MM.1S (cell line): ENCODE measurements at places on chromosomes 7 and 10.

DNA sequence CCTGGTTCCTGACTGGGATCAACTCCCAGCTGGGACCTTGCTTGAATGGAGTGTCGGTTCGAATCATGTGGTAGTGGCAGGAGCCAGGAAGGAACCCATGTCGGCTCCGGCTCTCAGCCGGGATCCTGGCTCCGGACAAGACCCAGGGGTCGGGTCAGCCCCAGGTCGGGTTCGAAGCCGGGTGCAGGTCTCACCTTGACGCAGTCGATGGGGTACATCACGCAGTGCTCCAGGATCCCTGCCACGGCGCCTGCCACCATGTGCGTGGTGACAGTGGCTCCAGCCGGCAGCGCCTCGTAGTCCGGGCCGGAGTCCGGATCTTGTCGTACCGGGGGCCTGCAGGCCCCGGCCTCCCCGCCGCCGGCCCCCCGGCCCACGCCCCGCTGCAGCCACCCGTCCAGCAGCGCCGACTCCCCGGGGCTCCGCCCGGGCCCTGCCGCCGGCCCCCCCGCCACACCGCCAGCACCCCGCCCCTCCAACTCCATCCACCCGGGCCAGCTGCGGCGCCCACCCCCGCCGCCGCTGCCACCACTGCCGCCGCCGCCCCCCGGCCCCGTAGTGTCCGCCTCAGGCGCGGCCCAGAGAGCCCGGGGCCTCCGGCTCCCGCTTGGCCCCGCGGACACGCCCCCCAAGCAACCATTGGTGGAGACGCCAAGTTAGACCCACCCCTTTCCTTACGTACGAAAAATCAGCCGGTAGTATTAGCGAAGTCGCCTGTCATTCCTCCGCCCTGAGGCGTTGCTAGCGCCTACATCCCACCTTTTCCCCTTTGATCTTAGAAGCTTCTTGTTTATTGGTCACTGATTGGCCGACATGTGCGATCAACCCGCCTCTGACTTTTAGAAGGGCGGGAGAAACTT lies at the start of gene SLC25A28:
SLC25A28 (minus strand) TSS at position 589 of the 860 bp plus-strand sequence; CDS start at position 485, 104 bp downstream.
- peak; percentile 100 for DNase-seq

DNA sequence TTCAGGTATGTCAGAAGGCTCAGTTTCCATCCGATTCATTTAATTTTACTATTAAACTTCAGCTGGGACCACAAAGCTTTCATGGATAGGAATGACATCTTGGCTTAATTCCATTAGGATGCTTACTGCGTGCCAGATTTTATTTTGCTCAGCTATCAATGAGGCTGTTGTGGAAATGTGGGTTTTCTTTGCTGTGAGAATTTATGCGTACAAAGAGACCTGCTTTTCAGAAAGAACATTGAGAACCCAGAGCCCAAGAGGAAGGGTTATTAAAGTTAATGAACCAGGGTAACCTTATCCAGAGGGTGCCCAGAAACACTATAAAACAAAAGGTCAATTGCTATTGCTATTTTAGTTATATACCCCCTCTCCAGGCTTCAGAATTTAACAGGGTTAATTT lies 98.3 kb downstream of the MKLN1 start:
- DNase-seq, result no peak

- no peak for DNase-seq
These were observed 80.6 kb upstream of the KLF6 start for GRCh38 chr10:3865565-3865964.

GRCh38 chr10:61172182-61172926 lies 228.4 kb upstream of the RHOBTB1 start:
- DNase-seq, result no peak

DNA sequence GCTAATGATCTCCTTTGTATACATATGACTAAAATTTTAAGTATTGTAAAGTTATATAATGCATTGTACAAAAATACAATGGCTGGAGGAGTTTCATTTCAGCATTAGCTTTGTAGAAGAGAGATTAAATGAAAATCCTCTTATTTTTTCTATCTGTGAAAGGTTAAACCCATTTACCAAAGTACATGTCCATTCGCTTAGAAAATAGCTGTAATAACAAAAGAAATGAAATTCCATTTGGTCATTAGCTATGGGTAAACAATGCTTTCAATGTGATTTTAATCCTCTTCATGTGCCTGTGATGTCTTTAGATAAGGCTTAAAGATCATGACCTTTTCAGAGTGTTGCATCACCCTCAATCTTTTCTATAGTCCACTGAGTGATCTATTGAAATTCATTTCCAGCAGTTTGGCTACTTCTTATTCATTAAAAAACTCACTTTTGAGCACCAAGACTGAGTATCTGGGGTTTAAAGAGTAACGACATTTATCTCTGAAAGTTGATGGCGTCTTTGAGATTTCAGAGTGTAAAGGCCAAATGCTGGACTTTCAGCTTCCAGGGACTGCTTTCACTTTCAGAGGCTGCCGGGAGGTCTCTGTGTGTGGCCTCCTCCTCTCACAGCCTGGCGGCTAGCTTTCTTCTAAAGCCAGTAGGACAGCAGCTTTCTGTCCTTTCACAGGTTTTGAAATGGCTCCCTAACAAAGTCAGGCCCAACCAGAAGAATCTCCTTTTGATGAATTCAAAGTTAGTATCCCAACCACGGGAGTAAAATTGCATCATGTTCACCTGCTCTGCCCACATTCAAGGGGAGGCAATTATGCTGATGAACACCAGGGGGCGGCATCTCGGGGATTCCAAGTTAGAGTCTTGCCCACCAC lies 701.4 kb upstream of the COBL start:
- DNase-seq, result peak; percentile 68

- DNase-seq, result no peak
These were observed 133.1 kb upstream of the NPS start for GRCh38 chr10:127415901-127416581.

DNA sequence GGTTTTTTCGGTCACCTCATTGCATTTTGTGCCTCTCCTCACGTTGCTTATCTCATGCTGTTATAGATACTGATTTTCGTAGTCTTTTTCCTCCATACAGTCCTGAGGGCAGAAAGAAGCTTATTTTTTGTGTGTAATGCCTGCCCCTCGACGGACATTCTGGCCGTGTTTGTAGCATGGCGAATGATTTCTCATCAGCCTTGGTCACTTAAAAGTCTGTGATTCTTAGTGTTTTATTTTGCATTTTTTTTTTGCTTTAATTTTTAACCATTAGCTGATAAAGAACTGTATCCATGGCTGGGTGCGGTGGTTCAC lies 469 bp upstream of the NOC3L start:
- DNase-seq, result no peak

DNA sequence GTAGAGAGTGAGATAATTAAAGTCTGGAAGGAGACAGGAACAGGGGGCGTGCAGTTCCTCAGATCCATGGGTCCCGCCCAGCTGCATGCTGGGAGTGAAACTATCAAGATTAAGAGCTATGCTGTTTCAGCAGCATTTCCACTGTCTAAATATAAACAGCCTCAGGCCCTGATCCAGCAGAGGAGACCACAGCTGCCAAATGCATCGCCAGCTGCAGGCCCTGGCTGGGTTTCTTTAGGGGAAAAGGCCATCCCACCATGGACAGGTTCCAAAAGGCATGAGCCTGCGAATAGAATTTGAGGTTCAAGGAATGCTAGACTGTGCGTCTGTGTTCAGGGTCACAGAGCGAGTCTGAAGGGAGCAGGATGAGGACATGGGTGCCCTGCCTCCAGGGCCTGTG lies 411.4 kb downstream of the PAXIP1 start:
- peak; percentile 58 for DNase-seq

DNA sequence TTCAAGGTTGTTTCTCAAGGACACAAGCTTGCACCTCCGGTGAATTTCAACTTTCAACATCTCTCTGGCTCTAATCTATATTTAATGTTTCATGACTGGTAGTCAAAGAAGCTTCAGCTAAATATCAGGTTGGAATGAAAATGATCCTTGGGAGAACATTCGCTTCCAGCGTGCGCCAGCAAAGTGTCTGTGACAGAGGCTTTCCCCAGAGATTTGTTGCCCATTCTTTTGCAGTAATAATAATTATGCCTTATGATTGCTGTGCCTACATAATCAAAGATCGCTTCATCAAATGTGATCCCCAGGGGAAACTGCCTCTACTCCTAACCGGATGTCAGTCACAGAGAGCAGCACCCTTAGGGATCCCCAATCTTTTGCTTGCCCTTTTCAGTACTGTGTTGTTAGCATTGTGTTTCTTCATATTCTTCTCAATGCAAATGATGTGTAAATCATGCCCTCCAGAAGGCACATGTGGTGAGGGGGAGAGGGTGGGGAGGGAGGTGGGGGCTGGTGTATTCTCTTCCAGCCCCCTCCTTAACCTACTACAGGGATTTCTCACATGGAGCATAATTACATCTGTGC lies 30.5 kb downstream of the FZD1 start:
- DNase-seq, result no peak

GRCh38 chr10:14527134-14527844 lies 196.6 kb upstream of the FRMD4A start:
- DNase-seq, result peak; percentile 93

DNA sequence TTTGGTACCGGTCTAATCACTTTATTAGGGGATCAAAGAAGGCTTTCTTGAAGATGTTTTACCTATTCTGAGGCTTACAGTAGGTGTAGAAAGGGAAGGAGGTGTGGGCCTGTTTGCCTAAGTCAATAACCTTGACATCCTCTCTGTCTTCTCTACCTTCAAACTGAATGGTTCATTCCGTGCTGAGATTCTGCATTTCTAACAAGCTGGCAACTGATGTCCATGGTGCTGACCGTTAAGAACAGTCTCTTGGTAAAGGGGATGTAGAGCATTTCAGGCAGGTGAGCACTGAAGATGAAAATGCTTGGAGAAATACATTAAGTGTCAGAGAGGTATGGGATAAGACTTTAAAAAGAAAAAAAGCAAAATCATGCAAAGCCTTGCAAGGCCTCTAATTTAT lies 51.5 kb upstream of the DGKB start:
- DNase-seq, result no peak

DNA sequence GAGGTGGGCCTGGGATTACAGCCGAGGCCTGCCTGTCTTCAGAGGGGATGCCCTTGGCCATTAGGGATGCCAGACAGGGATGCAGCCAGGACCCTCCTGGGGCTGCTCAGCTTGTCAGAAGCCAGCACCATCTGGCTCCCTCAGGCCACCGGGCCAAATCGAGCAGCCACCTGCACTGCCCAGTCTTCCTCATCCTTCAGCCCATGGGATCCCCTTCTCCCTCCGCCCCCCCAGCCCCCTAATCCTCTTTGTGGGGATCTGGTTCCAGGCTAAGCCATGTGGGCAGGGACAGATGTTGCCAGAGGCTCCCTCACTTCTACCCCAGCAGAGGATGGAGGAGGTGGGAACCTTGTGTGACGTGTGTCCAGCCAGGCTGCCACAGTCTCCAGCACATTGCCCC lies 137.4 kb upstream of the PPIF start:
- no peak for DNase-seq

- no peak for DNase-seq
These were observed 56.0 kb upstream of the GLI3 start for GRCh38 chr7:42292991-42293521.

- DNase-seq, result no peak
These were observed 91.8 kb downstream of the RGS10 start for GRCh38 chr10:119450606-119451299.

DNA sequence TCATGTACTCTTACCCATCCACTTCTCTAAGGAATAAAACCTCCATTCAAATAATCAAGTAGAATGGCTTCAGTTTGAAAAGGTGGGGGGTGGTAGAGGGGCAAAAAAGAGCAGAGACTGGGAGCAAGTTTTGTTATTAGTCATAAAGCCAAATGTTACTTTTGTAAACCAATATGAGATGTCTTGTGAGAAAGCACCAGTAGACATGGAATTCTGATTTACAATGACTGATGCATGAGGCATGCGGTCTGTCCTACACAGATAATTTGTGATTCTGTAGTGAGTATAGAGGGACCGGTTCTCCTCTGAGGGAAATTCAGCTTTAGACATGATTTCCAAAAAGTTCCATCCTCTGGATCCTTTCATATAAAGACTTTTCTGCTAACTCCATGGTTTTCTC lies 12.9 kb upstream of the ABCA13 start:
- no peak for DNase-seq

- DNase-seq, result no peak
These were observed 47.8 kb downstream of the ZFAND4 start for GRCh38 chr10:45624724-45625123.

GRCh38 chr10:110556969-110557601 lies 10.4 kb upstream of the SMC3 start:
- peak; percentile 61 for DNase-seq

DNA sequence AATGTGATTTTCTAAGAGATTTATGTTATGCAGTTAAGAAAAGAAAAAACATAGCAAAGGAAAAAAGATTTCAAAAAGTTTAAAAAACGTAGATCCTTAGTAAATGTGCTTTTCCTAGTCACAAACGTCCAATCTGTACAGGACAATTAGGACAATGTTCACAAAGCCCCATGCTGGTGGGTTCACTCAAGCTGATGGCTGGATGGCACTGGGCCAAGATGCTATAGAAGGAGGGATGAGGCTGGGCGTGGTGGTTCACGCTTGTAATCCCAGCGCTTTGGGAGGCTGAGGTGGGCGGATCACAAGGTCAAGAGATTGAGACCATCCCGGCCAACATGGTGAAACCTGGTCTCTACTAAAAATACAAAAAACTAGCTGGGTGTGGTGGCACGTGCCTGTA lies 22.1 kb downstream of the SVIL start:
- no peak for DNase-seq

GRCh38 chr7:130297628-130298543 lies 4.9 kb downstream of the CPA4 start:
- DNase-seq, result no peak

DNA sequence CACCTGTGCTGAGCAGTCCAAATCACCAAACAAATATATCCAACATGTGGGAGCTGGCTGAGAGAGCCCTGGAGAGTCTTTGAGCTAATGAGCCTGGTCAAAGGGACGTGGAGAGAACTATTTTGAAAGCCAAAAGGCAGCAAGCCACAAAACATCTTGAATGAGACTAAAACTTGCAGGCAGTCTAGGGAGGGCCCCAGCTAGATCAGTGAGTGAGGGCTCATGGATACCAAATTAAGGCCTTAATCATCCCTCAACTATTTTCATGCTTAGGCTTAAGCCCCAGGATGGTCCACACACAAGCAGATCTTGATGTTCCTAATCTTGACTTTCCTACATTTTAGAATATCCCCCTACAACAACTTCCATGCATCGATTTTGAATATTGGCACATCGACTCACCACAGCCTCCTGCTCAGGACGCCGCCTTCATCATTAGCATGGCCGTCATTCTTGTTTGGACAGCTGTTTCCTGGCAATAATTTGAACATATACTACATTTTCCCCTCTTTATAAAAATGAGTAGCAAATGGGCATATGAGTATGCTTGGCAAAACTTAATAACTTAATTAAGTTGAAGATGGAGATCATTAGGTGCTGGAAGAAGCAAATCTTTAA lies 86.9 kb upstream of the ADAM12 start:
- no peak for DNase-seq

DNA sequence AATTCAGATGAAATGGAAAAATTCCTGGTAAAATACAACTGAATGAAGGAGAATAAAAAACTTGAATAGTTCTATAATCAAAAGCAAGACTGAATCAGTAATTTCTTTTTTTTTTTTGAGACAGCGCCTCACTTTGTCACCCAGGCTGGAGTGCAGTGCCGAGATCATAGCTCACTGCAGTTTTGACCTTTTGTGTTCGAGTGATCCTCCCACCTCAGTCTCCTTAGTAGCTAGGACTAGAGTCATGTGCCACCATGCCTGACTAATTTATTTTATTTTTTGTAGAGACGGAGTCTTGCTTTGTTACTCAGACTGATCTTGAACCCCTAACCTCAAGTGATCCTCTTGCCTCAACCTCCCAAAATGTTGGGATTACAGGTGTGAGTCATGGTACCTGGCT lies 26.1 kb downstream of the SYPL1 start:
- DNase-seq, result no peak
